ENCODE measurements at places on chromosomes 12 and 14.

GRCh38 chr12:91074851-91075250, 17.0 kb upstream of the KERA start:
- DNase-seq = no peak

- no peak for DNase-seq
Measured at GRCh38 chr12:46814143-46814542, 11.7 kb downstream of the SLC38A4 start.

DNA sequence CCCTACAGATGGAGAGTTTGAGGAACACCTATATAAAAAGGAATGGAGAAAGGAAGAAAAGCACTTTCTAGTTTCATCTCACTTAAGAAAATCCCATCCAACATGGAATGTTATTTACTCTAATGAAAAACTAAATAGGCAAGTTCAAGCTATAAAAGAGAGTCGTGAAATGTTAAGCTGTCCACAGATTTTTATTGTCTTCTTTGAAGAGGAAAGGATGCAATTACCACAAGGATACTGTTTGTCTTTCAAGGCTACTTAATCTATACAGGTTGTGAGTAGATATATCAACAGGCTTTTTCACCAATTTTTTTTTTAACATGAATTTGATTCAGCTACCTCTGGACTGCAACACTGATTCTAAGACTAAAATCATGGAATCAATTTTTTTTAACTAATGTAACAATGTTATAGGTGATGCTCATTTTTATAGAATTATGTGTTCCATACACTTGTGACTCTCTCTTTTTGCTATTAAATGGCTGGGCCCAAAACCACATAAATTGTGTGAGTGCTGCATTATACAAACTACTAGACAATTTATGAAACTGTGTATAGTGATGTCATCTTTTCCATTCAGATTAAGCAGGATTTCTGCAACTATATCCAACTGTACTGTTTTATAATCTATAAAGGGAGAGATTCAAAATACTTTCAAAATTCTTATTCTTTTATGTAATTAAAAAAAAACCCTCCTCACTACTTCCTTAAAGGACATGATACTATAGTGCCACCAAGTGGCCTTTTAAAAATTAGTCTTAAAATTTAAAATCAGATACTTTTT, 26.8 kb upstream of the BMAL2 start:
- DNase-seq = no peak

- DNase-seq = no peak
Measured at GRCh38 chr14:30362369-30363218, 196.4 kb upstream of the G2E3 start.

DNA sequence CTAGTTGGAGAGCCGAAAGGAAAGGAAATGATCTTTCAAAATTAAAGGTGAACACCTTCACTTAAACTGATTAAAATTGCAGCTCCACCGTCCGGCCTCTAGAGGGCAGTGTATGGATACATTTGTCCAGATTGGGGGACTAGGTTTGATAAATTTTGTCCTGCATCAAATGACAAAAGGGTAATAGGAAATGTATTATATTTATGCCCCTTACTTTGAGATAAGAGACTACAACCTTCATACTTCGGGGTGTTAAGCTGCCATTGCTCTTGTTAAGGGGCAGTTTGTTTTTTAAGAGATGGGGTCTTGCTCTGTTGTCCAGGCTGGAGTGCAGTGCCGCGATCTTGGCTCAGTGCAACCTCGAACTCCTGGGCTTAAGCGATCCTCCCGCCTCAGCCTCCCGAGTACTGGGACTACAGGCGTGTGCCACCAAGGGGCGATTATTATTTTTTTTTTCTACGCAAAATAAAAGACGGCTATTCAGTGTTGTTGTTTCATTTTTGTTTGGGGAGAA, 818 bp upstream of the SUOX start:
- peak; percentile 21 for DNase-seq

DNA sequence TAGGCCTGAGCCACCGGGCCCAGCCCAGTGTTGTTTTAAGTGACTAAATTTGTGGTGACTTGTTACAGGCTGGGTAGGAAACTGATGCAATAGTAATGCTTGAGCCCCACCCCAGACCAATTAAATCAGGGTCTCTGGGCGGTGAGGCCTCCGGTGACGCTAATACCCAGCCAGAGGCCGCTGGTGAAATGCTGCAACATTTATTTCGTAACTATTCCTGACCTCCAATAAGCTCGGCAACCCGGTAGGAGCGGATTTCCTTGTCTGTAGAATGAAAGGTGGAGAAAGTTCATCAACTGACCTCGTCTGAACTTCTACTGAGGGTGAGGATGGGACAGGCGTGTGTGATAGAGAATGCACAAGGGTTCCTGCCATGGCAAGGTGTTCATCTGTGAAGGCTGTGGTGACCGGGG, 42.3 kb downstream of the FZD10 start:
- no peak for DNase-seq

DNA sequence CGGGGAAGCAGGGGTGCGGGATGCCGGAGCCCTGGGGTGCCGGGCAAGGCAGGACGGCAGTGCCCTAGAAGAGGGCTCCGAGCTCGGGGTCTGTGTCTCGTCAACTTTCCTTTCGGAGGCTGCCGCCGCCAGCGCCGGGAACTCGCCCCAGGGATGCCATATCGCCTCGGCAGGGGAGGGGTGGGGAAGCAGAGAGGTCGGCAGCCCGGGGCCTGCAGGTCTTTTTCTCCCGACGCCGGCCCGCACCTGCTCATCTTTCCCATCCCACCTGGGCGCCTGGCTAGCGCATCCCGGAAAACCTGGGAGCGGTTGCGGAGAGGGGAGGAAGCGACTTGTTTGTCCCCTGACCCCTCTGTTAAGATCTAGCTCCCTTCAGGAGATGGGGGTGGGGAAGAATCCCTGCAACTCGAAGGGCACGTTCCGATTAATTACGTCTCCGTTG, 547 bp downstream of the CNTN1 start:
- no peak for DNase-seq

DNA sequence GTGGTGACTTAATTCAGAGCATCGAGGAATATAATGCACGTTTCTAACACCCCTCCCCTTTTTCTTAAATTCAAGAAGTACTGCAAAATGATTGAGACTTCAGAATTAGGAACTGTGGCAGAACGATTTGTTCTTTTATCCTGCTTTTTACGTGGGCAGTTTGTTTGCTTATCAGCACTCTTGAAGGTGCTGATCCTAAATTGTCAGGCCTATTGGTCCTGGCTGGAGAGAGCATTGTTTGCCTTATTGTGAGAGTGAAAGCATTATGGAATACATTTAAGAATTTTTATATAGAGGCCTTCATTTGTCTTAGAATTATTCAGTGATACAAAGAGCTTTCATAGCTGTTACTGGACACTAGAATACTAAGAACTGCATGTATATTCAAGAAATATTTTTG, 59.1 kb downstream of the TMTC2 start:
- no peak for DNase-seq

All from stimulated activated CD8-positive, alpha-beta memory T cell treated with anti-CD3 and anti-CD28 coated beads, Interleukin-15, amount 100 ng/mL, for 48 hours (primary cell).